ENCODE measurements at places on chromosomes 3 and 15.

DNA sequence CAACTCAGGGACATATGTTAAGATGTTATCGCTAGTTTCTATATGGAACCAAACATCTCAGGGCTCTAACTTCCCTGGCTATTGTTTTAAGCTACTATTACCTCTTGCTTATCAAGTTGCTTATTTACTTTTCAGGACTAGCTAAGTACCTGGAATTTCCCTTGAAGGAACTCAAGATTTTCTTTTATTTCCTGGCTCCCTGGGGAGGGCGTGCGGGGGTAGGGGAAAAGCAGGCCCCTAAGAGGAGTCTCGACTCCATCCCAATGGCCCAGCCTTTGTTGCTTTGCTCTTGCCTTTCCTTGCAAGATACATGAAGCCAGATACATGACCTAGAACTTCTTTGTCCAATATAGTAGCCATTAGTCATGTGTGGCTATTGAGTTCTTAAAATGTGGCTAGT lies 76.9 kb upstream of the STXBP5L start:
- DNase-seq = no peak

DNA sequence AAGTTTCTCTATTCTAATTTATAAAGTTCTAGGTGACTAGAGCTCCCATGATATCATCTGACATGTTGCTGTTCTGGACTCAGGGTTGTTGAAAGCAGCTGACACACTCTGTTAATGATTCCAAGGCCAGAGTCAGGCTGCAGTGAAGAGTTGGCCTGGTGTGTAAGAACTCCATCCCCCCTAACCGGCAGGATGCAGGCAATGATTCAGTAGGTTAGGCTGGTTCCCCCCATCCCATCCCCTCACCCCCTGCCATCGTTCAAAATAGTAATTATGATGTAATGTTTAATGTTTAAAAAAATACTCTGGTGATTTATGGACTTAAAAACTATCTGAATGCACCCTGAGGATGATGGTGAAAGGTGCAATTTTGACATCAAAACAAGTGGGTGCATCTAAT lies 4.6 kb upstream of the TRIM71 start:
- DNase-seq = no peak

DNA sequence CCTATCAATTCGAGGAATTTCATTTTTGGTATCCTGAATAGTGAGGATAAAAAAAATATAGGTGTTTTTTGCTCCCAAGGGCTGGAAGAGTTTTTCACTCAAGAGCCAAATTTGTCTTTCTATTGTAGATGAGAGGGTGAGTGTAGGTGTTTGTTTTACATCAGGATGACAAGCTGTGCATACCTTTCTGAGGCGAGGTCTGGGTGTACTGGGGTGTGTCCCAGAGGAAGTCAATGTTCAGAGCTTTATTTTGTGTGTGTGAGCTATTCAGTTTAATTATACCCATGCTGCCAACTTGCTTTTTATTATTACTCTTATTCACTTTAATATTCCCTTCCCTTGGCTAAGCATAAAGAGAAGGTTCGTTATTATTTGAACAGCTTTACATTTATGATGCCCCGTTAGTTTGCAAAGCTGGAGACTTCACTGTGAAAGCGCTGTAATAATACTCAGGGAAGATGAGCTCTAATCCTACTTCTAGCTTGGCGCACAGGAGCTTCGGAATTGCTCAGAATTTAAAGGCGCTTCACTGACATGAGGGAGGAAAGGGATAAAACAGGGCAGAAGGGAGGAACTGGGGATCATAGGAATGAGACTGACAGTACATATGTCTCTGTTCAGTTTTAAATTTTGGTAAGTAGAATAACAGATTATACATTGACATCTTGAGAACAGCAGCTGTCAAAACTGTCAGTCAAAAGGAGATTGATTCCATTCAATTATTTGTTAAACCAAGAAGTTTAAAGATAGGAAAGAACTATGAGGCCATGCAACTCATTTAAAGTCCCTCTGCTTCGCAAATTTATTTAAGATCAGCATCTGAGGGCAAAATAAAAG lies 117.7 kb upstream of the TP63 start:
- no peak for DNase-seq

- peak; percentile 48 for DNase-seq
Measured at GRCh38 chr15:63048776-63049665, 6.5 kb downstream of the TPM1 start.

- DNase-seq = no peak
Measured at GRCh38 chr3:58581328-58582091, 4.3 kb upstream of the FAM107A start.

DNA sequence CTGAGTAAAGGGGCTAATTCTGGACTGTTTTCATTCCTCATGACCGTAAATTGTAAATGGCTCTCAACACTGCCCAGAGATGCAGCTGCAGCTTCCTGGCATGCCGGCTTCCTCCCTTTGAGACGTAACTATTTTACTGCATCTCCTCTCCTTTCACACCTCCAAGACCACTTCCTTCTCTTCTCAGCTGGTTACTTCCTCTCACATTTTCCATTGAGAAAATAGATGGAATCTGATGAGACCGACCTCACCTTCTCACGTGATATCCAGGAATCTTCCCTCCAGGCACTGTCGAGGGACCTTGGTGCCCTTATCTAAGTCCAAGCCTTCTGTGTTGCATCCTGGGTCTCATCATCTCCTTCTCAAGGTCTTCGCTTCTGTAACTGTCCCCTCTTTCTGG lies 12.7 kb downstream of the LYSMD4 start:
- no peak for DNase-seq

DNA sequence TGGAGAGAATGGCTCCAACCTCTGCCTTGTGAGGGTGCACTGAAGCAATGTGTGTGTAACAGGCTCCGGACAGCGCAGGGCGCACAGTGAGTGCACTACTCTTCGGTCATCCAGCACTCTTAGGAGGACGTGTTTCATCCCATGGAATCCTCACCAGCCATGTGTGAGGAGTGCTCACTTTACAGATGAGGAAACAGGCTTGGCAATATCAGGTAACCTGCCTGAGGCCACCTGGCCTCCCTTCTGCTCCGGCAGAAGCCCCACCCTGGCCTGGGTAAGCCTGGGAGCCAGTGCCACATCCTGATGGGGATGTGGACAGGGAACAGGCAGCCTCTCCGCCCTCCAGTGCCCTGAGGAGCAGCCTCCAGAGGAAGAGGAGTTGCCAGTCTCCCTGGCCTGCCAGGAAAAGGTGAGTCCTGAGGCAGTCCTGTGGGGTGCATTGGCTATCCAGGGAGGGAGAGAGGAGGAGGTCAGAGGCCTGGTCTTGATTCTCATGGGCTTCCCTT lies 39.4 kb upstream of the LIMD1 start:
- DNase-seq = no peak

DNA sequence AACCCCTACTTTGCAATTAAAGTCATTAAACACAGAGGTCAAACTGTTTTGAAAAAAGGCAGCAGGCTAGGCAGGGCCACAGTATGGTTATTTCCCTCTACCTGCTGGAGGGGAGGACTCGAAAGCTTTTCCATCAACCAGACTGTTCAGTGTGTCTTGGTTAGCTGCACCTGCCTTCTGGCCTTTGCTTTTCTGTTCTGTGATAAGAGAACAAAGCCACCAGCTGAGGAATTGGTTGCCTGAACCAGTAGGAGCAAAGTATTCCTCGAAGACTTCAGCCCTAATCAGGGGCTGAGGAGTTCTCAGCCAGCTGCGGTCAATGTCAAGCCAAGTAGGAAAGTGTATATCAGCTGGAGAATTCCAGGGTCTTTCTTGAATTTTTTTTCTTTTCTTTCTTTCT lies 132.5 kb downstream of the SOX2 start:
- DNase-seq = no peak

DNA sequence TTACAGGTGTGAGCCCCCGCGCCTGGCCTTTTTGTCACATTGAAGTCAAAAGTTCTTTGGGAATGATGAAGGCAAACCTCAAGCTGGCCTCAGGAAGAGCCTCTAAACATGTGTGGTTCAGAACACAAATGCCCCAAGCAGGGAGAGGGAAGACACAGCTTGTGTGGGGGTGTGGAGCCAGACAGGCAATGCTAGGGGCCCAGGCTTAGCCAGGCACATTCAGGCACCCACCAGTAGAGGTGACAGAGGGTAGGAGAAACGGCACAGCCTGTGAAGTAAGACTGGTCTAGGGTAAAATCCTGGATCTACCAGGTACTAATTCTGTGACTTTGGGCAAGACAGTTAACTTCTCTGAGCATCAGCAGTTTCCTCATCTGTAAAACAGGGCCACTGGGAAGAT lies 3.5 kb downstream of the HDC start:
- no peak for DNase-seq

DNA sequence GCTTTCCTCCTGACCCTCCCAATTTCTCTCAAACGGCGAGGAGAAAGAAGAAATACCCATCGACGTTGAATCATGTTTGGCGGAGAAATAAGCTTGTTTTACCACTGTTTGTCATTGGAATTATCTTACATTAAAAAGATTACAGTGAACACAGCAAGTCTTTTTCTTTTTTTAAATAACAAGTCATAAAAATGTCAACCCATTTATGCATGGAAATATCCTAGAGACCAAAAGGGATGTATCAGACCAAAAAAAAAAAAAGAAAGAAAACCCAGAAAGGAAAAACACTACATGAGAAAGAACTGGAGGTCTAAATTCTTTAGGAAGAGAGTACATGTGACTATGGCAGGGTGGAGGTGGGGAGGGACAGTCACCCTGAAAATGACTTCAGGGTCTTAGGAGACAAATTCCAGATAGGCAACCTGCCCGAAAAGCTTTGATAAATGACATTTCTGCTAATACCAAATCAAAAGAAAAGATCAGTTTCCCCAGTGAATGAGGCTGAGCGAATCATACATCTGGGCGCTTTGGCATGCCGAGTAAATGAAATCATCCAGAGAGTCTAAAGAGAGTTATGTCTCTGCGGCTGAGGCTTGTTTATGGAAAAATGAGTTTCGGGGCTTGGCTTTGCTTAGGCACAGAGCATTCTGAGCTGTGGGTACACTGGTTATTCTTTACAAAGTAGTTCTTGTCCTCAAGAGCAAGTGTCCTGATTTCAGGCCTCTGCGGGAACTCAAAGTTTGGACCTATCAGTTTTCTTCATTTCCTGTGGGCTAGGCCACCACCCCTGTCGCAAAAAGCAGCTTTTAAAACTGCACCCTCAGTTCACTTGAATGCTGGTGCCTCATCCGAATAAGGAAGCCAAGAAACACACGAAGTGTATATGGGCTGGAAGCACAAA lies 110.1 kb upstream of the TGFBR2 start:
- no peak for DNase-seq

DNA sequence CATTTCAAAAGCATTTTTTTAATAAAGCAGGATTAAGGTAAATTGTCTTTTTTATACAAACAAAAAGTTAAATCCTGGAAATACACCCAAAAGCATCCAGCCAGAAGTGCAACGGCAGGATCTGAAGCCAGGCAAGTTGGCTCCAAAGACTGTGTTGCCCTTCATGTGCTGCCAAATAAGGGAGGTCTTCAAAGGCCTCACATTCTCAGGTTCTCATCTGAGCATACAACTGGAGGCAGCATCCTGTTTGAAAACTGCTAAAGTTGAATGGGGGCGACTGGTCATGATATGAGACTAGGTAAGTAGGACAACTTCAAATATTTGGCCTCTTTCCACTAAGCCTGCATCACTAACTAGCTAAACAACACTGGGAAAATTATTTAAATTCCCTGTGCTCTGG lies 52.2 kb downstream of the IMPG2 start:
- no peak for DNase-seq

DNA sequence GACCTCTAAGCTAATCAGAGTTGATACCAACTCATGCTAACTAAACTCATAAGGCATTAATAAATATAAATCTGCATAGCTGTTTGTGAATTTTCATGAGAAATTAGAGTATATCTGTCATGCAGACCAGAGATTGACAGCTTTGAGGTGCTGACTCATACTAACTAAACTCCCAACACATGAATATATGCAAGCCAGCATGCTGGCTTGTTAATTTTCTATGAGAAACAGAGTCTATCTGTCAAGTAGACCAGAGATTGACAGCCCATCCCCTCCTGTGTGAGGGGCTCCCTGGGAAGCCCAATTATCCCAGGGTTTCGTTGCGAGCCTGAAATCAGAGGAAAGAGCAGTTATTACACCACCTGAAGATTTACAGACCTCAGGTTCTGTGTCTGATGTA lies 69.3 kb downstream of the CD47 start:
- no peak for DNase-seq

- DNase-seq = no peak
Measured at GRCh38 chr3:69811452-69812401, 72.5 kb downstream of the MITF start.

GRCh38 chr3:193396451-193397244 lies 18.1 kb upstream of the ATP13A5 start:
- no peak for DNase-seq

GRCh38 chr3:182959474-182960350 lies 20.6 kb downstream of the DCUN1D1 start:
- DNase-seq = no peak

GRCh38 chr3:72272356-72272755 lies 487.4 kb upstream of the PROK2 start:
- no peak for DNase-seq

GRCh38 chr3:46845397-46845859 lies 17.8 kb downstream of the MYL3 start:
- peak; percentile 90 for DNase-seq

DNA sequence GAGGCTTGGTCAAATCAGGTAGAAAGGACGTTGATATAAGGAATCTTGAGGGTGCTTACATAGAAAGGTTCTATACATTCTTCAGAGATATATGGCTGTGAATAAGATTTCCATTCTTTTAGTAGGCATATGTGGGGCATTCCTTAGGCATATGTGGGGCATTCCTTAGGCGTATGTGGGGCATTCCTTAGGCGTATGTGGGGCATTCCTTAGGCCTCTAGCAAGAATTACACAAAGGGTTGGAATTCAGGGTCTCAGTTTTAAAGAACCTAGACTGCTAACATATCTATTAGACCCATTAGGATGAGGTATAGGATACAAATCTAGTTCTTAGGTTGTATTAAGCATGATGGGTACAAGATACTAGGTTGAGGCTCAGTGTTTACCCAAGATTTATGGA lies 607.8 kb downstream of the SI start:
- no peak for DNase-seq

DNA sequence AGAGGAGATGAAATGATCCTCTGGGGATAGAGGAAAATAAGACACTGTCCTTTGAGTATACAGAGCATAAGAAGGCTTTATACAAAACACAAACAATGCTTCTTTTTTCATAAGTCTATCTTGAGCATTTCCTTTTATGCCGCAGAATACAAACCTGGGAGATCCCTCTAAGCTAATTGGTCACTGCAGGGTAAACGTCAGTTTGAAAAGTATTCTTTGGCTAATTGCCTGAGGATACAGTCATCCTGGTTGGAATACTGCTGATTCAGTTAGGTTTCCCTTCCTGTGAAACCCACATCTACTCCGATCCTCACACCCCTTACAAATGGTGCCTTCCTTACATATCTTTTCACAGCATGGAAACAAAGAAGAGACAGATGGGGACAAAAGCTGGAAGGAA lies 10.6 kb downstream of the WNT5A start:
- DNase-seq = no peak

- no peak for DNase-seq
Measured at GRCh38 chr3:141388823-141389621, 20.7 kb downstream of the ZBTB38 start.

DNA sequence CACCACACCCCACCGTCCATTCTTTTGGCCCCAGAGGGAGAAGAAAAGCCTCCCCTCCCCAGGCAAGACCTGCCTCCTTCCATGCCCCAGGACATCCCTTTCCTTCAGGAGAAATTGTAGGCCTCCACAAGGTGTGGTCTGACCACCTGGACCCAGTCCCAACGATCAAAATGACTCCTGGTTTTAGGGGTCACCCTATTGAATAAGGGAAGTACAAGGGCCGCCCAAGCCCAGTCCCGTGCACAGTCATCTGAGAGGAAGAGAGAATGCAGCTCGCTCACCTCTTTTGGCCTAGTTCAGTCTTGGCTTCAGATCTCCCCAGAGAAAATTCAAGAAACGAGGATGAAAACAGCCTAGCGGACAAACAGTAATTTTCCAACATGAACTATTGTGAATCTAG lies 249.1 kb downstream of the UACA start:
- DNase-seq = no peak

All from SK-N-SH (cell line).